ENCODE measurements at places on chromosomes 3 and 15. TPM values are rescaled to one million over a fixed set of nuclear protein-coding genes. Genes with fewer than 3 reads are reported as not detected.

The SPATA12 gene
- 0.22 TPM for total RNA-seq

The NANOGP8 gene
- total RNA-seq, result 91.5 TPM

DNA sequence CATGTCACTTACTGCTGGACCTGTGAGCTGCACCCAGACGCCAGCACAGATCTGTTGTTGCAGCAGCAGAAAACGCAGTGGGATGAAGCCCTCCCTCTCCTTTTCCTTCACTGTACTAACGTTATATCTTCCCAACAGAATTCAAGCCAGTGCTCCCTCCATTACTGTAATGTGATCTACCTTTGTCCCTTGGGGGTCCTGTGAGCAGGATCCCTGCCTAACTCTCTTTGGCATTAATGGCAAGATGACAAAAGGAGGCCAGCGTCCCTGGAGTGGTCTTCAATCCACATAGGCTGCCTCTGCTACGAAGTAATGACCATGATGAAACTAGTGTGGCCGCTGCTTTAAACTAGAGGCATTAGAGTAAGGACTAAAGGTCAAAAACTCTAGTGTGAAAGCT is 69.3 kb upstream of the SOX14 start:
- H3K4me1 ChIP-seq, result peaks cover 8% of the 10 kb centered on the region
- H3K27me3 ChIP-seq, result no peaks in the 10 kb centered on the region
- H3K4me3 ChIP-seq, result no peak overlapping the region

- no peaks in the 10 kb centered on the region for H3K36me3 ChIP-seq
- no peaks in the 10 kb centered on the region for H3K4me1 ChIP-seq
- DNase-seq, result no peak
- no peaks in the 10 kb centered on the region for H3K27me3 ChIP-seq
- H3K4me3 ChIP-seq, result no peak overlapping the region
- no peak overlapping the region for H3K27ac ChIP-seq
Measured at GRCh38 chr3:175258763-175259162, 399.6 kb downstream of the NAALADL2 start.

GRCh38 chr15:98657721-98658120 is 9.4 kb downstream of the IGF1R start:
- H3K4me3 ChIP-seq, result no peak overlapping the region
- no peaks in the 10 kb centered on the region for H3K27me3 ChIP-seq
- peaks cover 4% of the 10 kb centered on the region for H3K36me3 ChIP-seq
- peak overlapping the region; percentile 6 for H3K27ac ChIP-seq
- no peak for DNase-seq

DNA sequence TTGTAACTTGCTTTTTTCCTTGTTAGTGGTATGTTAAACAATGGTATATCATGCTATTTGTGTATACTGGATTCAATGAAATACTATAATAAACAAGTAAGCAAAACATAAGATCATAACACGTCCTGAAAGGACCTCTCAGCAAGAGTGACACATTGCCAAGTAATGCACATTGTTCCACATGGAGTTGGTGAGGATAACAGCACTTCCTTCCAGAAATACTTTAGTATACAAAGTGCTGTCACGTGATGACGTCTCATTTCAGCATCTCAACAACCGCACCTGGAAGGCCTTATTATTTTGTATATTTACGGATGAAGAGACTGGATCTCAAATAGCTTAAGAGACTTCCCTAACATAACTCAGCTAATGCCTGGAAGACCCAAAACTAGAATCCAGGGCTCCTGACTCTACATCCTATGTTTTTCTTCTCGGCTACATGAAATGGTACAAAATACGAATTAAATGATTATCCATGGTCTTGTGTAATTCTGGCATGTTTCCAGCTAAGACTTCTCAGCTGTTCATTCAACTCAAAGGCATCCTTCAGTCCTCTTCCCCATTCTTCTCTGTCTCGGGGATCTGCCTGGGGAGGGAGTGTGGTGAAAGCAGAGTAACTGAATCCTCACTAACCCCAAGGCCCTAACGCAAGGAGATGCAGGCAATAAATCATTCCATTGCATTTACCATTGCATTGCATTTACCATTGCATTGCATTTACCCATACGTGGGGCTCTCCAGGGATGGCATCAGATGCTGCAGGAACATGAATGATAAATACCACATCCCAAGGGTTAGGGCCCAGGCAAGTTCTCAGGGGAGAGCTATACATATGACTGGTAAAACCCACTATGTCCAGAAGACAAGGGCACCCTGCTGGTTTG is 79.2 kb downstream of the LIPC start:
- no peaks in the 10 kb centered on the region for H3K4me1 ChIP-seq
- no peak overlapping the region for H3K27ac ChIP-seq
- H3K36me3 ChIP-seq, result no peaks in the 10 kb centered on the region
- no peak for DNase-seq

Measured in H9 (cell line).